ENCODE measurements at places on chromosomes 13 and 19. TPM values are rescaled to one million over a fixed set of nuclear protein-coding genes. Genes with fewer than 3 reads are reported as not detected.

- H3K4me1 ChIP-seq, result no peaks in the 10 kb centered on the region
- H3K4me3 ChIP-seq, result no peak overlapping the region
- no peak overlapping the region for H3K27ac ChIP-seq
- DNase-seq, result no peak
- H3K27me3 ChIP-seq, result peaks cover 19% of the 10 kb centered on the region
- H3K36me3 ChIP-seq, result no peaks in the 10 kb centered on the region
These were observed 9.6 kb upstream of the KL start for GRCh38 chr13:33006638-33007037.

GRCh38 chr19:58468216-58468839 is 1.4 kb downstream of the ZNF324 start:
- H3K27me3 ChIP-seq, result no peaks in the 10 kb centered on the region
- H3K27ac ChIP-seq, result no peak overlapping the region
- DNase-seq, result no peak
- H3K4me1 ChIP-seq, result peaks cover 17% of the 10 kb centered on the region

GDF15 gene
- total RNA-seq, result not detected

DNA sequence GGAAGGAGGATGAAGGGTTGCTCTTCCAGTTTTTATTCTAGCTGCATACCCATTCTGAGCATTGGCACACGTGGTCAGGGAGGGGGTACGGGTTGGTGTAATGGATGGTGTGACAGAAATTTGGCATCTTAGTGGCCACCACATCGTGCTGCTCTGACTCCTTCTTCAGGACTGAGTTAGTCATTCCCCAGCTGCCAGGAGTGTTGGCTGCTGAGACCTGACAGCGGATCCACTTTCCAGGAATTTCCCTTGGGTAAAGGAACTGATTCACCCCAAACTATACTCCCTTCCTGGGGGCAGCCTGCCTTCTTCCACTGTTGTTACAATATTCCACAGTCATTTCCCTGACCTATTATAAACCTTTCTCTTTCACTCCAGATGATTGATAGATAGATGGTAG is 595.5 kb upstream of the KLHL1 start:
- H3K36me3 ChIP-seq, result no peaks in the 10 kb centered on the region
- no peak overlapping the region for H3K4me3 ChIP-seq
- no peaks in the 10 kb centered on the region for H3K27me3 ChIP-seq
- DNase-seq, result no peak
- H3K27ac ChIP-seq, result no peak overlapping the region
- no peaks in the 10 kb centered on the region for H3K4me1 ChIP-seq

ZNF557 gene
- 8.0 TPM for total RNA-seq

- peak; percentile 47 for DNase-seq
- H3K27me3 ChIP-seq, result no peaks in the 10 kb centered on the region
- peaks cover 4% of the 10 kb centered on the region for H3K4me1 ChIP-seq
- H3K36me3 ChIP-seq, result no peaks in the 10 kb centered on the region
- no peak overlapping the region for H3K4me3 ChIP-seq
These were observed 10.1 kb downstream of the C19orf38 start for GRCh38 chr19:10858204-10858828.

GRCh38 chr19:898663-899062 is 5.4 kb downstream of the RNU6-9 start:
- H3K4me1 ChIP-seq, result peaks cover 10% of the 10 kb centered on the region
- H3K27me3 ChIP-seq, result no peaks in the 10 kb centered on the region
- no peak overlapping the region for H3K4me3 ChIP-seq
- no peak overlapping the region for H3K27ac ChIP-seq
- peak; percentile 38 for DNase-seq

DNA sequence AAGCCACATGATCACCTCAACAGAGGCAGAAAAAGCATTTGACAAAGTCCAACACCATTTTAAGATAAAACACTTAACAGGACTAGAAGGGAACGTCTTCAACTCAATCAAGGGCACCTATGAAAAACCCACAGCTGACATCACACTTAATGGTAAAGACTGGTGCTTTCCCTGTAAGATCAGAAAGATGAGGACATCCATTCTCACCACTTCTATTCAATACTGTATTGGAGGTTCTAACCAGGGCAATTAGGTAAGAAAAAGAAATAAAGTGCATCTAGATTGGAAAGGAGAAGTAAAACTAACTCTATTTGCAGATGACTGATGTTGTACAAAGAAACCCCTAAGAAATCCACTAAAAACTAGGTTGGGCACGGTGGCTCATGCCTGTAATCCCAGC is 11.2 kb upstream of the AKAP8 start:
- H3K4me3 ChIP-seq, result no peak overlapping the region
- H3K4me1 ChIP-seq, result peaks cover 3% of the 10 kb centered on the region
- no peak overlapping the region for H3K27ac ChIP-seq
- peaks cover 15% of the 10 kb centered on the region for H3K36me3 ChIP-seq
- DNase-seq, result no peak

DNA sequence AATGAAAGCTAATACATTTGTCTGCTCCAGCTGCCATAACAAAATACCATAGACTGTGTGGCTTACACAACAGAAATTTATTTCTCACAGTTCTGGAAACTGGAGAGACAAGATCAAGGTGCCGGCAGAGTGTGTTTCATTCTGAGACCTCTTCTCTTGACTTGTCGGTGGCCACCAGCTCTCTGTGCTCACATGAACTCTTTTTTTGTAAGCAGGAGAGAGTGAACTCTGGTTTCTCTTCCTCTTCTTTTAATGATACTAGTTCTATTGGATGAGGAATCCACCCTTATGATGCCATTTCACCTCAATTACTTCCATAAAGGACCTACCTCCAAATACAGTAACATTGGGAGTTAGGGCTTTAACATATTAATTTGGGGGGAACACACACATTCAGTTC is 11.7 kb downstream of the KCTD12 start:
- peaks cover 11% of the 10 kb centered on the region for H3K27me3 ChIP-seq
- H3K4me1 ChIP-seq, result peaks cover 11% of the 10 kb centered on the region
- no peaks in the 10 kb centered on the region for H3K36me3 ChIP-seq
